Endothelial cell of umbilical vein (primary cell): ENCODE measurements at places on chromosomes 2 and 18.

DNA sequence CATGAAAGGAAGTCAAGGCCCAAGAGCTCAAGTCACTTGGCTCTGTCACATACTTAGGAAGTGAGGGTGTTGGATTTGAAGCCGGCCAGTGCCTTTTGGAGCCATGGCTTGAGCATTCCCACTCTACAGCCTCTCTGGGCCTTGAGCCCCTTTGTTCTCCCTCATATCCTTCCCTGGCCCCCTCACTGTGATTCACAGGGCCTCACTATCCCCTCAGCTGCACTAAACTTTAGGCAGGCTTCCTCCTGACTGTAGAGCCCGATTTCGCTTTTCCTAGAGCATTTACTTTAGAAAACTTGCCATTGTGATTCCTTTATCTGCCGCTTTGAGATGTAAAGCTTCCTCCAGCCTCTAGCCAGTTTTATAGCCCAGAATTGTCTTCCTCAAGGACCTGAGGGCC is 107.6 kb downstream of the FBXO15 start:
- no peak for DNase-seq

DNA sequence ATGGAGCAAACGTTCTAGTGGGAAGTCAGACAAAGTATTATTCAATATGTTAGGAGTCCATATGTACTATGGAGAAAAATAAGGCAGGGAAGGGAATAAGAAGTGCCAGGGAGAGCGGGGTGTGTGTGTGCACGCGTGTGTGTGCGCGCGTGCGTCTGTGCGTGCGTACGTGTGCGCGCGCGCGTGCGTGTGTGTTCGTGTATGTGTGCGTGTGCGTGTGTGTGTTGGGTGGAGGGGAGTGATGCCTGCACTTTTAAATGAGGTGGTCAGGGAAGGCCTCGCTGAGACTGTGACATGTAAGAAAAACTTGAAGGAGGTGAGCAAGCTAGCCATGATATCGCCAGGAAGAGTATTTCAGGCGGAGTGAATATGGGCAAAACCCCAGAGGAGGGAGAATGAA is 1.6 kb upstream of the MREG start:
- no peak for DNase-seq

DNA sequence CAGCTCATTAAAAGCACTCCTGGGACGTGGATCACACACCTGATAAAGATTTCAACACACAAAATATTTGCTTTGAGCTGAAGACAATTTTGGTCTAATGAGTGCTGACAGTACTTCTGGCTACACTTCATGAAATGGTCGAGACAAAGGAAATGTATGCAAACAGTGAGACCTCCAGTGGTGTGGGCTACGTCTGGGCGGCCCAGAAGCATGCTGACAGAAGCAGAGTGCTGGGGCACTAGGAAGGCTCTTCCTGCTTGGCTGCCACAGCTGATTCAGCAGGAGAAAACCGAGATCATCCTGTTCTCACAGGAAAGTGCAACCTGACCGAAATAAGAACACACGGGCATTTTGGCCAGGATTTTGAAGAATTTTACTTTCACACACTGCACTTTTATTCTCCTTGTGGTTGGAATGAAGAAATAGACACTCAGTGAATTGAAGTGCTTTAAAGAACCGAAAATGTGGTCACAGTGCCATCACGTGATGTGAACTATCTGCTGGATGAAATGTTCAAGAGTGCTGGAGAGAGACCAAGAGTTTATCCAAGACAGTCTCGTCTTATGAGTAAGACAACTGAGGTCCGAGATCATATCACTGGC is 149.5 kb downstream of the CCBE1 start:
- DNase-seq, result no peak

DNA sequence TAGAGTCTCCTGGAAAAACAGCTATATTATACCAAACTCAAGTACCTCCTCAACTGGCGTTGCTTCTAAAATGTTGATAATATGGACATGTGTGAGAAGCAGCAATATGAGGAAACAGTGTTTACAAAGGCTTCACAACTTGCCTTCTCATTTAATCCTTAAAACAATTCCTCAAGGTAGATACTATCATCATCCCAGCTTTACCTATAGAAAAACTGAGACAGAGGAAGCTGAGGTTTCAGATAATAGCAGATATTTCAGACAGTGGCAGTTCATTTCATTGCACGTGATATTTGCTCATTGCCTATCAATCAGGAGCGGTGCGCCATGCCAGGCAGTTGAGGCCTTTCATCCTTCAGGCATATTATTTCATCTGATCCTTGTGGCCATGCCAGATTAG is 8.3 kb downstream of the GALNT5 start:
- no peak for DNase-seq

GRCh38 chr2:36376319-36376765 is 20.8 kb downstream of the CRIM1 start:
- DNase-seq, result peak; percentile 65

DNA sequence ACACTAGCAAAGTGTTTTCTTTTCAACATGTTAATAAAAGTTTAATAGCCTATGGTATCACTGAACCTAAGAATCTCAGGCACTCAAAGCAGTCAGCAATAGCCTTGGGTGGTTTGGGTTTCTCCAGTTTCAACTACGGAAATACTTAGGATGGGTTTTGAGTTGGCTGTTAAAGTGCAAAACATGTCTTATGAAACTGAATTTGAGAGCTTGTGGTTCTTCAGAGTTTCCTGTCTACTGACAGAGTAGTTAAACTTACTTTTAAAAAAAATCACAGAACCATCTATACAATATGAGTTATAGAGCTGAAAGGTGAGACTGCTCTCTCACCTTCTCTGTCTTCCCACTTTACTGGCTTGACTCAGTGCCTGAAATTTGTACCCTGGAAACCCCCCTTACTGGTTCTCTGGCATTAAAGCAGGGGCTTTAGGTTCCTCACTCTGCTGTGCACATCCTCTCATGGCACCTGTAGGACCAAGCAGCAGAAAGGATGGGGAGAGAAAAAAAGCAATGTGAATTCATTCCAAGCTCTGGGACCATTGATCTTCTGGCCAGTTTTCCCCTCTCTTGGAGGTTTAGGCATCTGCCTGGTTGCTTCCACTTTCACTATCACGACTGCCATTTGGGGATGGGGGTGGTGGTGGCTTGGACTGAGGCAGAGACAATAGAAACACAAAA is 18.1 kb downstream of the CCDC141 start:
- DNase-seq, result no peak

GRCh38 chr2:177467646-177468045 is 75.1 kb downstream of the AGPS start:
- peak; percentile 53 for DNase-seq

DNA sequence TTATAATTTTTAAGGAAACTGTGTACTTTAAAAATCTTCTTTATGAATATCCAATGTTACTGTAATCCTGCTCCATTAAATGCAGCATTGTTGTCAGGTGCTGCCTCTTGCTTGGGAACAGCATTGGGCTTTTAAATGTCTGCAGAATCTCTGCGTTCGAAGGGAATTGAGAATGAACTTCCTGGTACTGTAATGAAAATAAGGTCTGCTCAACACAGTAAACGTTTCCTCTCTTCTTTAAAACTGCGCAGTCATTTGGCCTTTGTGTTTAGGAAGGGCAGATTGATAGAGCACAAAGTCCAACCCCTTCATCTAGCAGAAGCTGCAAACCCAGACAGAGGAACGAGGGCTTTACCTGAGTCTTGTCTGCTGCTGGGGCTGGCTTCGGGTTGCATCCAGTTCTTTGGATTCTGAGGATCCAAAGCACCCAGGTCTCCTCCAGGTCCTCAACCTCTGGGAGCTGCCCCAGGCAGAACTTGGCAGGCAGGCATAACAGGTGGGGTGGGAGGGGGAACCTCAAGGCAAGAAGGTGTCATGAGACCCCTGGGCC is 104.5 kb downstream of the UGGT1 start:
- DNase-seq, result peak; percentile 33

DNA sequence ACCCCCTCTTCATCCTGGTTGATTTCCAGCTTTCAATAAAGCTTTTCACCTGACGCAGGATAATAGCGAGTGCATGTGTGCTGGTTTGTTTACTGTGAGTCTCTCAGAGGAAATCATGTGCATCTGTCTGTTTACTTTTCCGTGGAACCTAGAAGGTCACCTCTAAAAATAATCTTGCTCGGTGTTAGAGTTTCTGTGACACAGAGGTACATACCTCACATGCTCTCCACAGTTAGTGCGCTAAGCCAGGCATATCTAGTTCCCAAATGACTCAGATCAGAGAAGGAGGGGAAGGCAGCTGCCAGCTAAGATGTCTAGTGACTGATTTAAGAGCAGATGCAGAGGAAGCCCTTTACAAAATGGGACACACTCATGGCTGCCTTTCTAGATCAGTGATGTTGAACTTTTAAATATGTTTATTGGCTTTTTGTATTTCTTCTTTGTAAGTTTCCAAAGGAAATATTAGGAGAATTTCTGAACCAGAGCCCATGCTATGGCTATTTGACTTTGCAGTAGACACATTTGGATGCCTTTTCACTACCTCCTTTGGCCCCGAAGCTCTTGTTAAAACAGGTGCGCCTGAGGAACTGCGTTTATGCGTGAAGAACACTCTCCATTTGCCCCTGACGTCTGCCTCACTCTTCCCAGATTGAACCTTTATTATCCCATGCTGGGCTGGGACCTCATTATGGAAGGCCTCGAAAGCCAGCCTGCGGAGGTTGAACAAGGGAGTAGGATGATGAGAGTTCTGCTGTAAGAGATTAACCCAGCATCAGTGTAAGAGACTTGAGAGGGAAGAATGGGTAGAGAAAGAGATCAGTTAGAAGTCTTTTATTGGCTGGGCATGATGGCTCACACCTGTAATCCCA is 145.6 kb downstream of the FAM161A start:
- DNase-seq, result no peak

GRCh38 chr18:79049506-79049905 is 19.7 kb upstream of the ATP9B start:
- DNase-seq, result no peak

GRCh38 chr2:16763056-16763455 is 97.4 kb upstream of the CYRIA start:
- DNase-seq, result no peak

DNA sequence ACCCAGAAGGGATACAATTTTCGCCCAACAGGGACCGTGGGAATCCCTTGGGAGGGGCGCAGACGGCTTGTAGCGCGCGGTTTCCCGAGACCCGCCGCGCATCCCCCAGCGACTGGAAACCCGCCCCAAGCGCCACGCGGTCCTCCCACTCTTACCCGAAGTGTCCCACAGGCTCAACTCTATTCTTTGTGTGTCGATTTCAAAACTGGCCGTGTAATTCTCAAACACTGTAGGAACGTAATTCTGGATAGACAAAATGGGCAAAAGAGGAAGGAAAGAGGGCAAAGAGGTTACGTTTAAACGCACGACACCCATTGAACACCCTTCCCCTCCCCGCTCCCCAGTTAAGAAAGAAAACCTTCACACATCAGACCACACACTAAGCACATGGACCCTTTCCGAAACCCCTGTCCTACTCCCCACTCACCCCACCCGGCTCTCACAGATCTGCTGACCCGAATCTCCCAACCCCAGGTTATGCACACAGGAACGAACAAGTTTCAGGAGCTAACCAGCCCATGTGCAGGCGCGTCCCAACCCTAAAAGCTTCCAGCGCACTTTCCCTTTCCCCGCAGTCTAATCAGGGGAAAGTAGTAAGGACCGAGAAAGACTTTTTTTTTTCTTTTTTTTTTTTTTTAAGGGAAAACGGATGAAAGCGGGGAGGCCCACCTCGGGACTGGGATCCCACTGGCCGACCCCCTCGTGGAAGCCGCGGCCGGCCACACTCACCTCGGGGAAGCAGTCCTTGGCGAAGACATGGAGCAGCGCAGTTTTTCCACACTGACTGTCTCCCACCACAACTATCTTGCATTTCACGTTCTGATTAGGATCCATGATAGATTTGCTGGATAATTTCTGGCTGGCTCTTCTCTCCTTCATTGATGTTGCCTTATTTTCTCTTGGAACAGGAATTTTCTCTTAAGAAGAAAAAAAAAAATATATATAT is 655 bp downstream of the RND3 start:
- peak; percentile 43 for DNase-seq

- peak; percentile 52 for DNase-seq
Observed at GRCh38 chr2:74457129-74457548, 1.1 kb upstream of the WBP1 start.

GRCh38 chr2:130834091-130834930 is 2.4 kb upstream of the ARHGEF4 start:
- DNase-seq, result no peak

DNA sequence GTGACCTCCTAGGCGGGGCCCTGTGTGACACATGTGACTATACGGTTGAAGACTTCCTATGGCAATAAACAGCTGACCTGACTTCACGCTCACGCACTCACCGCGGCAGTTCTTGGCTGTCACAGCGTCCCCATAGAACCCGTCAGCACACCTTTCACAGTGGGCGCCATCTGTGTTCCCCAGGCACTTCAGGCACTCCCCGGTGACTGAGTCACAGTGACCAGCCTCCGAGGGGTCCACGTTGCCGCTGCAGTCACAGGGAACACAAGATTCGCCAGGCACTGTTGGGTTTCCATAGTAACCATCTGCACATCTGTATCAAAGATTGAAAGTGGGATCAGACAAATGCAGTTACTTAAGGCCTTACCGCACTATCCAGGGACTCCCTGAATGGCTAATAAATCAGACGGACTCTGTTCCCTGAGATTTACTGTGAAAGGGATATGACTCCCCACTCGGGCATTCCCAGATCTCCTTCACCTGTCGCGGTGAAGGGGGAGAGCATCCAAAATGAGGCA is 94.5 kb downstream of the LAMA1 start:
- DNase-seq, result no peak

- DNase-seq, result no peak
Observed at GRCh38 chr2:121582272-121582671, 51.6 kb downstream of the RNU4ATAC start.

DNA sequence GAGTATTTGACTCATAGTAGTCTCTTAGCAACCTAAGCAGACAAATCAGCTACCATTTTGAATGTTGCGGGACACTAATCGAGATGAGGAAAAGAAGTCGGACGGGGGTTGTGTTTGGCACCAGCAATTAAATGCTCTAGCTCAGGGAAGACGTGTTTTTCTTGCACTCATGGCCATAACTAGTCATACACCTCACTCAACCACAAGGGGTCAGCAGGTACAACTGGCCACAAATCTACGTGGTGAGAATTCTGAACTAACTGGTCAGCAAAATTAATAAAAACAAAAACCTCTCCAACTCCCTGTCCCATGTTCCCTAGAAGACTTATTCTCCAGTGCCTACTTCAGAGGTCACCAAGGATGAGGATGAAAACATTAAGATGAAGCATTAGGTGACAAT is 1467.8 kb downstream of the DPP10 start:
- DNase-seq, result no peak

DNA sequence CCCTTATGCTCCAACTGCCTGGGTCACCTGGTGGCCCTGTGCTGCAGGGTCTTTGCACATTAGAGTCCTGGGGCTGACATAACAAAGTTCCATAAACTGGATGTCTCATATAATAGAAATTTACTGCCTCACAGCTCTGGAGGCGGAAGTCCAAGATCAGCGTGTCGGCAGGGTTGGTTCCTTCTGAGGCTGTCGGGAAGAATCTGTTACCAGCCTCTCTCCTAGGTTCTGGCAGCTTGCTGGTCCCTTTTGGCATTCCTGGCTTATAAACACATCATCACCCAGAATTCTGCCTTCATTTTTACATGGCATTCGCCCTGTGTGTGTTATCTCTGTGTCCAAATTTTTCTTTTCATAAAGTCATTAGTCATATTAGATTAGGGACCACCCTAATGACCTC is 170.5 kb downstream of the NDUFA10 start:
- no peak for DNase-seq
